Activated CD4-positive, alpha-beta memory T cell treated with anti-CD3 and anti-CD28 coated beads, Interleukin-2, amount 10 ng/mL, durations not matched to agents 7 days and 5 days (primary cell): ENCODE measurements at places on chromosomes 12 and 14.
A peak's percentile ranks its signal among the peaks of the same experiment; 100 is the strongest.

DNA sequence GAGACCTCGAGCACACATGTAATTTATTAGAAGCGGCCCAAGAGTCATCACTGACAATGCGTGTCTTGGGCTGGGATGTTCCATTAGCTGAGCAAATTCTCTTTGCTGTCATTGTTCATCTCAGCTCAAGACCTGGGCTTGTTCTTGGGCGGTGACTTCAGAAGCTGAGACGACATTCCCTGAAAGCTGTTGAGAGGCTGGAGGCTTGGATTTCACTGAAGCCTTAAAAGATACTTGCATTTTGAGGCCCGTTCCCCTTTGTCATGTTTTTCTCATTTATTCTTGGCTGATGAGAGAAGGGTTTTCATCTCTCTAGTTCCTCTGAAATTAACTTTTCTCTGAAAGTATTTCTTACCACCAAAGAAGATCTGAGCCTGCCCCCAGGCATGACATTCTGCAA is 16.6 kb upstream of the SUSD6 start:
- no peaks in the 10 kb centered on the region for H3K36me3 ChIP-seq
- peaks cover 4% of the 10 kb centered on the region for H3K27me3 ChIP-seq
- DNase-seq = no peak

DNA sequence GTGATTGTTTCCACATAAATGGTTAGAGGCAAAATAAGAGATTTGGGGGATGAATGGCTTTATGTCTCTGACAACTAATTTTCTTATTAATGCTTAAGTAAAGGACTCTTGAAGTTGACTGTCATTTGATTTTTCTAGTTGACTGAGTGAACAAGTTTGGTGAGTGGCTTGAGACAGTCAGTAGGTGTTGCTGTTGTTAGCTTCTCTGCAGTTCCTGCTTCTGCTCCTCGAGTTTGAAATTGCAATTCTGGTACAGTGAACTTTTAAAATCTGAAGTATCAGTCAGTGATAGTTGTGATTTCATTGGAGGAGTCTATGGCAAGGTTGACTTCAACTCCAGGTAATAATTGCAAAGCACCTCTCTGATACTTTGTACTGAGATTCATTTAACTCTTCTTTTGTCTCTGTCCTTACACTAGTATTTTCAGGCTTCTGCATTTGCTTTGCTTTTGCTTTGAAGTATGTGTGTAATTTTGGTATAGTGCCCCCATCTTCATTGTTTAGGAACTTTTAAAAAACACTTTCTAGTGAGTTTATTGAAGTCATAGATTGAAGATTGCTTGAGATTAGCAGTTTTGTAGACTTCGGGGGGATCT is 415.5 kb downstream of the PCNX1 start:
- H3K4me3 ChIP-seq = peak overlapping the region; percentile 87
- DNase-seq = peak; percentile 25

- H3K36me3 ChIP-seq = no peaks in the 10 kb centered on the region
- DNase-seq = no peak
- H3K4me1 ChIP-seq = peaks cover 5% of the 10 kb centered on the region
- no peak overlapping the region for H3K4me3 ChIP-seq
- H3K27me3 ChIP-seq = peaks cover 16% of the 10 kb centered on the region
These were observed 32.6 kb upstream of the DDX11 start for GRCh38 chr12:31041033-31041564.

- H3K4me1 ChIP-seq = no peaks in the 10 kb centered on the region
- no peaks in the 10 kb centered on the region for H3K36me3 ChIP-seq
- DNase-seq = no peak
These were observed 27.1 kb downstream of the VWF start for GRCh38 chr12:6097411-6097810.

- no peaks in the 10 kb centered on the region for H3K36me3 ChIP-seq
- H3K4me1 ChIP-seq = no peaks in the 10 kb centered on the region
- no peak overlapping the region for H3K4me3 ChIP-seq
- peaks cover 19% of the 10 kb centered on the region for H3K27me3 ChIP-seq
- H3K27ac ChIP-seq = no peak overlapping the region
- DNase-seq = no peak
These were observed 97.8 kb downstream of the SPTSSA start for GRCh38 chr14:34364201-34364600.
